GM10248 (cell line): ENCODE measurements at places on chromosomes 2 and 18.

- no peak for DNase-seq
Measured at GRCh38 chr2:188808947-188809355, 165.2 kb upstream of the COL3A1 start.

GRCh38 chr2:180289627-180290026 is 282.5 kb upstream of the CWC22 start:
- DNase-seq, result no peak

DNA sequence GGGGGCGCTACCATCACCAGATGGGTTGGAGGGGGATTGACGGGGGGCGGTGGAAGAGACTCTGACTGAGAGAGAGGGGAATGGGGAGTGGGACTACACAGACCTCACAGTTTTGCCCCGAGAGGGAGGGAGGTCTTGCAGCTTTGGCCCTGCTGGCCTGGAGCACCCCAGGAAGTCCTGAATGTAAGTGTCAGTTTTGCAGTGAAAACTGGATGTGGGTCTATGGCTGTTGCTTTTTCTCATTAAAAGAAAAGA is 2.4 kb downstream of the TCF7L1 start:
- DNase-seq, result no peak

GRCh38 chr18:46104128-46104911 is at the start of gene HAUS1:
HAUS1 (plus strand) TSS chr18:46104385; CDS start chr18:46104412, 27 bp downstream.
- peak; percentile 87 for DNase-seq
